ENCODE measurements at places on chromosomes 16 and 17.

- no peak for DNase-seq
Measured at GRCh38 chr17:78550464-78550863, 26.7 kb downstream of the DNAH17 start.

- DNase-seq = no peak
Measured at GRCh38 chr17:42233994-42234393, 39.7 kb upstream of the GHDC start.

- DNase-seq = no peak
Measured at GRCh38 chr16:54210452-54211125, 76.0 kb downstream of the IRX3 start.

- no peak for DNase-seq
Measured at GRCh38 chr16:78871241-78871640, 729.3 kb downstream of the MAF start.

GRCh38 chr17:11406716-11407115 lies 165.7 kb downstream of the SHISA6 start:
- no peak for DNase-seq

DNA sequence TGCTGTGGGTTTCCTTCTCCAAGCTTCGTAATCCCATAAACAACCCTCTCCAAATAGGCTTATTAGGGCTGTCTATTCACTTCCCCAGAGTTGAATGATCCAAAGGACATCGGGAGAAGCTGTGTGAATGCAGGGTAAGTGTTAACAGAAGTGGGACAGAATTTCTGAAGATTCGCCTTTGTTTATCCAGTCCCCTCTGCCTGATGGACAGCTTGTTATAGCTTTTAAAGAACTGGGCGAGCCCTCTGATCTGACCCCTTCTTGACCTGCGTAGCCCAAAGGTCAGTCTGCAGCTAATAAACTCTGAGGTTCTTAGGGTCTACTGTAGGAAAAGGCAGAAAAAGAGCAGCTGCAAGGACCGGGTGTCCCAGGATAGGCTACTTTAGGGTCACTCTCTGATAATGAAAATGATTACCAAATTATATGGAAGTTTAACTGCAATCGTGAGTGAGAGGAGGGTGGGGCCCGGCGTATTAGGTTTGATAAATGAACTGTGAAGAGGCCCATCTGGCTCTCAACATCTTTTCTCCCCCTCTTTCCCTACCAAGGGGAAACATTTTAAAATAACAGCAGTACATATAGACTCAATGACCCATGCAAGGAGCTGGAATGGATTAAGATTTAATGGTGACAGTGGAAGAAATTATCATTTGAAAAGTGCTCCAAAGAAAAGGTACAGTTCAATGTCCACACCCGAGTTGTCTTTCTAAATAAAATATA lies 233.4 kb downstream of the FTO start:
- no peak for DNase-seq

DNA sequence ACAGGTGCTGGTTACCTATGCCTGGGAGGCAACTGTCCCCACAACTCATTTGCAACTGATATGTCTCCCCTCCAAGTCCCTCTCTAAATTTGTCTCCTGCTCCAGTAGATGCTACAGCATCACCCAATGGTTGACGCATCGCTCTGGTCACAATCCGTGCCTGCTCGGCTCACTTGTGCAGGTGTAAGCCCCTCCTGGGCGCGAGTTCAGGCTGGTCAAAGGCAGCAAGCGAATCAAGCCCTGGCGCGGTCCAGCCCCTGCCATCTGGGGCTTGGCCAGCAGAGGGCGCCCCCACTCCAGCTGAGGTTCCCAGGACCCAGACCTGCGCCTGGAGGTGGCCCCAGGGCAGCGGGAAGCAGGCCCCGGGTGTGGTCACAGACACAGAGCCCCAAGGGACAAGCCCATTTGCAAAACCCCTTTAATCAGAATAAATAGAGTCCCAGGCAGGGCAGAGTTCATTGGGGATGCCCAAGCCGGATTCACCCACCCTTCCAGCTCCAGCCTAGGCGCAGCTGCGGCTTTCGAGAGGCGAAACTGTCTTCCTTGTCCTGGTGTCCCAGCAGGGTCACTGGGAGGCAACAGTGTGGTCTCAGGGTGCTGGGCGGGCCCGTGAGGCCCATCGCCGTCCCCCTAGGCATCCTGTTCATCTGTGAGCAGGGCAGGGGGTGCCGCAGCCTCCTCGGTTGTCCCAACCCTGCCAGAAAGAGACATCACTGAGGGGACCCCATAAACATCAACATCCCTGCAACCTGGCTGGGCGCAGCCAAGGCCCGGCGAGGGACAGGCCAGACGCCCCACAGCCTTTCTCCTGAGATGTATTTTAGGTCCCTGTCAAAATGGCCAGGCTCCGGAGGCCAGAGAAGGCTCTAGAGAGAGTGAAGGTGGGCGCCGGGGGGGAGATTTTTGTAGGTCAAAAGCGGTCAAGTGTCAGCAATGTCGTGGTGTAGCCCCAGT lies 15.8 kb downstream of the TMC6 start:
- peak; percentile 78 for DNase-seq

DNA sequence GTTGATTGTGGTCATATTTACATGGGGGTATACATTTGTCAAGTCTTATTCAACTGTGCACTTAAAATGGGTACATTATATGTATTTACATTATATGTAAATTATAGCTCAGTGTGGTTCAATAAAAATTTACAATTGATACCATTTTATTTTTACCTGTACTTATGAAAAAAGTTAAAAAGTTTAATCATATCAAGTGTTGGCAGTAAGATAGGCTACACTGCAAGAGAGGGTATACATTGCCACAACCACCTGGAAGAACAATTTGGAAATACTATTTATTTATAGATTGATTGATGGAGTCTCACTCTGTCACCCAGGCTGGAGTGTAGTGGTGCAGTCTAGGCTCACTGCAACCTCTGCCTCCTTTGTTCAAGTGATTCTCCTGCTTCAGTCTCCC lies 453.3 kb downstream of the XYLT1 start:
- DNase-seq = no peak
